ENCODE measurements at places on chromosomes 16 and 17.

DNA sequence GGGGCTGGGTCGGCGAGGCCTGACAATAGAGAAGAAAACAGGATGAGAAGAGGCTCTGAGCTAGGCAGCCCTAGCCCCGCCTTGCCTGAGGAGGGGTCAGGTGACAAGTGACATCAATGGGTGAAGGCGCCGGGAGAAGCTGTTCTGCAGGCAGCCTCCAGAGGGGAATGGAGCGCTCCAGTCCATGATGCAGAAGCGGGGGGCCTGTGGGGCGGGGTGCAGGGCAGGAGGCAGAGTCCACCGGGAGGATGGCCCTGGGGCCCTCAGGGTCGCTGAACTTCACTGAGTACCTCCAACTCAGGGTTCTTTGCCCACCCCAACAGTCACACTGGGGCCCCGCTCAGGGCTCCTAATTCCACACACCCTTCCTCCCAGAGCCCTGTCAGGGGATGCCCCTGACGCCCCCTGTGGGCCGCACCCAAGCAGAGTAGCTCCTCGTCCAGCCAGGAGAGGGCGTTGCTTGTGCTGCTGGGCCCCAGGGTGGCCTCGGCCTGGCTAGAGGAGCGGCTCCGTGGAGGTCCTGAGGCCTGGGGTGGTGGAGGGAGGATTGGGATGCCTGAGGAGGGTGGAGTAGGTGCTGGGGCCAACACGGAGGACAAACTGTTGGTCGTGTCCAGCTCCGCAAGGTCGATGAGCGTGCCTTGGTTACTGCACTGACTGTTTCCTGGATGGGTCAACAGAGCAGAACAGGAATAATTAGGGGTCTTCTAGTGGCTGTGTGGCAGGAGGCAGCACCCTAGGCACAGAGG lies 20.8 kb downstream of the GGA3 start:
- no peak for DNase-seq

GRCh38 chr16:13718748-13719147 lies 201.2 kb upstream of the ERCC4 start:
- DNase-seq = no peak

GRCh38 chr16:10652730-10653590 lies 41.8 kb downstream of the TEKT5 start:
- no peak for DNase-seq

GRCh38 chr17:40442392-40443195 lies 656 bp upstream of the IGFBP4 start:
- peak; percentile 71 for DNase-seq

GRCh38 chr17:37676115-37676925 lies 33.1 kb upstream of the DDX52 start:
- DNase-seq = no peak

GRCh38 chr17:3688027-3688553 lies 7.9 kb downstream of the P2RX5 start:
- no peak for DNase-seq

DNA sequence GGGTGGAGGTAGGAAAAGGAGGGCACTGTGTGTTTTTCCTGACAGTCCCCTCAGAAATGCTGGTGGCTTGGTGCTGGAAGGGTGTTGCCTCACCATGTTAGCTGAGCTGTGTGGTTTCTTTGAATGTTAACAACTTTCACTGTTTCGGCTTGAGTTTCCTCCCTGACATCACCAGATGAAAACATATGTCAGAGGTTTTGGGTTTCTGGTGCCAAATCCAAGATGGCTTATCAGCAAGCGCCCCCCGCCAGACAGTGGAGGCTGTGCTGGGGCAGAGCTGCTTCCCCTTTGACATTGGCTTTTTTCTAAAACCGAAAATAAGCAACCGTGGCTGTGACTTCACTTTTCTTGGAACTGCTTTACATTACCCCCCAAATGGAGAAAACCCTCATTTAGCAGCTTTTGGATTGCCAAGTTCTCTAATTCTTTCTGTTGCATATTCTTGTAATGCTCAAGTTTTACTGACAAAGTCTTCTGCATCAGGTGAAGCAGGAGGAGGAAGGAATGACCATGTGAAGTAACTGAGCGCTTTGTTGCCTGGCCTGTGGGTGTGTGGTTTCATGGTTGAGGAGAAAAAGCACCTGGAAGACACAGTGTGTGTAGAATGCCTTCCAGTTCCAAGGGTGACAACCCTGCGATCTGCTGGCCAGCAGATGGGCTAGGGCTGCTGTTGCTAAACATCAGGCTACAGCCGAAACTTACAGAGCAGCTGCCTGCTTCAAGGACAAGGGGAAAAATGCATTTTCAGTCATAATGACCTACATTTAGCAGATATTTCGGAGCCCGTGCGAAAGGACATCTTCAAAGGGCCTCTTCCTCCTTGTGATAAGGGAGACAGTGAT lies 9.7 kb downstream of the RMI2 start:
- DNase-seq = no peak

- no peak for DNase-seq
Observed at GRCh38 chr17:80742581-80743180, 198.0 kb downstream of the RPTOR start.

- no peak for DNase-seq
Observed at GRCh38 chr17:973053-973452, 6.5 kb downstream of the NXN start.

- no peak for DNase-seq
Observed at GRCh38 chr17:28404812-28405570, 1.0 kb downstream of the SLC46A1 start.

All from right forelimb (tissue), 1 donor.